ENCODE measurements at places on chromosomes 11 and 22.

- ATAC-seq = no peak
Observed at GRCh38 chr22:46052331-46052771, 75.4 kb upstream of the WNT7B start.

DNA sequence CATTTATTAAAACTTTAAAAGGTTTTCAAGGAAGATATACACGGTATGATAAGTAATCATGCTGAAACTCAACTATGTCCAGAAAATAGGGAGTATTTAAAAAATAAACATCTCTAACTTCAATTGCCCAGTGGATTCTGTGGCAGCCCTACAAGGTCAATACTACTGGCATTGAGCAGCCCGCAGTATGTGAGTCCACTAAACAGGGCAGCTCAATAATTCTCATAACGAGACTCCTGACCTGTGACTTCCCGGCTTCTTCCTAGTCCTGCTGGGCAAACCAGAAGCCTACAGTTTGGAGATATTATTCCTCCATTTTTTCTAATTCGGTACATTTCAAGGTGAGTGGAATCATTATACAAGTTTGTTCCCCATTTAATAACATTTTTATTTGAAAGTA is 580.5 kb upstream of the CCDC90B start:
- ATAC-seq = no peak

DNA sequence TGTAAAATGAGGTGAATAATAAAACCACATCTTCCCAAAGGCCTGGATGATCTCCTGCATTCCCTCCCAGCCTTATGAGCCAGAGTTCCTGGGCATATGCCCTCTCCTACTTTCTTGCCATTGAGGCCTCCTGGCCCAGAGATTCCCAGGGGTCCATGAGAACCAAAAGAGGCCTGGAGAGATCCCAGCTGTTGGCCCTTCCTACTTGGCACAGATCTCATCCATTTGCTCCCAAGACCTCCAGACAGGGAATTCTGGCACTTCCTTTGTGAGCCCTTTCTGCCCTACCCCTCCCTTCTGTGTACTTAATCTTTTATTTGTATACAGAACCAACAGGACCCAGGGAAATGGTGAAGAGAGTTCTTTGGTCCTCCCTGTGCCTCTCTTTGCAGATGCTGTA is 21.4 kb downstream of the POU2F3 start:
- ATAC-seq = no peak

DNA sequence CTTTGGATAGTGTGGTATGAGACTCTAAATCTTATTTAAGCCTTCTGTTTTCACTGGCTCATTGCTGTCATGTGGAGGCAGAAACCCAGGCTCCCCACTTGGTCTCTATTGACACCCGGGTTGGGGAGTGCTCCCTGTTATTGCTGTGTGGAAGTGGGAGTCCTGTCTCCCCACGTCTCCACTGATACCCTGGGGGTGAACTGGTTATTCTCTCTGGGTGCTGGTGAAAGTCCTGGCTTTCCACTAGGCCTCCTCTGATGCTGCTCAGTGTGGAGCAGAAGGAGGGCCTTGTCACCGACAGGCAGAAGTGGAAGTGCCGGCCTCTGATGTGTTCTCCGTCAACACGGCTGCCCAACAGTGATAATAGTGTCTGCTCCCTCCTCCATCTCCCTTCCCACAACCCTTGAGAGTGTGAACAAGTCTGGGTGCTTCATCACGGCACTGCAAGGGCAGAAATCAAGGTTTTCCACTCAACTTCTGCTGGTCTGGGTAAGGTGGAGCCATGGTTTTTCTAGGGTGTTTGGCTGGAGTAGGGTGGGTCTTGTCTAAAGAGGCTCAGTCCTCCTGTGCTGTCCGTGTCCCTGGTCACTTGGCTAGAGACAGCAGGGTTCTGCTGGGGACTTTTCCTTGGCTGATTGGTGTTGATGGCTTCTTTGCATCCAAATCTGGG is 240.7 kb upstream of the B3GAT1 start:
- no peak for ATAC-seq

DNA sequence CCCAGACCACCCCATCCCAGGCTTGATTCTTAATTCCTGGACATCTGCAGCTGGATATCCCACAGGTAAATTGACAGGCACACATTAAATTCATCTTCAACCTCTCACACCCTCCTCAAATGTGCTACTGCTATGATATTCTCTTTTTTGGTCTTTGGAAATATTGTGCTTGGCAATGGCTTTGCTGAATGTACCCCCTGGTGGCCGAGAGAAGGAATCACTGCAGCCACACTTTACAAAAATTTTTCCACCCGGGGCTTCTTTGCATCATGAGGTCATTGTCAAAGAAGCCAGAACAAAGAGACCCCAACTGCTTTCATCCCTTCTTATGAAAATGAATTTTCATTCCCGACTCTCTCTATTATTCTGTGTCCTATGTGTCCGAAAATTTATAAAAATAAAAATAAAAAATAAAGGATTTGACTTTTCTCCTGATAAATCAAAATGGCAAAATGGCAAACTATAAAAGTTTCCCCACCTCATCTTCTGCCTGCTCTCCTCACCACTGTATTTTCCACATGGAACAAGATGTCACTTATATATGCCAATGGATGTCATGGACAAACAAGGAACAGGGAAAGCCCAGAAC is 15.0 kb upstream of the CYB5R2 start:
- ATAC-seq = no peak

DNA sequence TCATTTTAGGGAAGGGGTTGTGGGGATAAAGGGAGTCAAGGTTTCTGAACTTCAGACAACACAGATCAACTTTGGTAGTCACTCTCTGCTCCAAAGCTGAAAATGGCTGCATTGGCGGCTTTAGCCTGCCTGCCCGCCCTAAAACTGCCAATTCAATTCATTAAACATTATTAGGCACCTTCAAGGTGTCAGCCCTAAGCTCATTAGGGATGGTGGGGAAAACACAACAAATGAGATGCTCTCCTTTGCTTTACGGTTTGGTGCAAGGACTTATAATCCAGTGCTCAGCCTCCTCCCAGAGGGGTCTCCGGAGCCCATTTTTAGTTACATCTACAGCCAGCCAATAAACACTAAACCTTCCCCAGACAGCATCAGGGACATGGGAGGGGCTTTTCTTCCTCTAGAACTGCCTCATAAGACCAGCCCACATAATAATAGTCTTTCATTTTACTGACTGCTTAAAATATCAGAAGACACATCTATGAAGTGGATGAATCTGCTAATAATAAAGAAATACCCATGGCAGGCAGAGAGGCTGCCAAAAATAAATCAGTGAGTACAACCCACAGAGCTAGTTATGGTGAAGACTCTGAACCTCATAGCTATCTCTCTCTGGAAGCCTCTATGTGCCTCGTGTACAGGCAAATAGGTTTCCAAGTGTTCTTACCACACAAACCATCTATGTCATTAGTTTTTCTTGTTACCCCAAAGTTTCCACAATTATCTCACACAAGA is 102.8 kb upstream of the NCAM1 start:
- no peak for ATAC-seq

DNA sequence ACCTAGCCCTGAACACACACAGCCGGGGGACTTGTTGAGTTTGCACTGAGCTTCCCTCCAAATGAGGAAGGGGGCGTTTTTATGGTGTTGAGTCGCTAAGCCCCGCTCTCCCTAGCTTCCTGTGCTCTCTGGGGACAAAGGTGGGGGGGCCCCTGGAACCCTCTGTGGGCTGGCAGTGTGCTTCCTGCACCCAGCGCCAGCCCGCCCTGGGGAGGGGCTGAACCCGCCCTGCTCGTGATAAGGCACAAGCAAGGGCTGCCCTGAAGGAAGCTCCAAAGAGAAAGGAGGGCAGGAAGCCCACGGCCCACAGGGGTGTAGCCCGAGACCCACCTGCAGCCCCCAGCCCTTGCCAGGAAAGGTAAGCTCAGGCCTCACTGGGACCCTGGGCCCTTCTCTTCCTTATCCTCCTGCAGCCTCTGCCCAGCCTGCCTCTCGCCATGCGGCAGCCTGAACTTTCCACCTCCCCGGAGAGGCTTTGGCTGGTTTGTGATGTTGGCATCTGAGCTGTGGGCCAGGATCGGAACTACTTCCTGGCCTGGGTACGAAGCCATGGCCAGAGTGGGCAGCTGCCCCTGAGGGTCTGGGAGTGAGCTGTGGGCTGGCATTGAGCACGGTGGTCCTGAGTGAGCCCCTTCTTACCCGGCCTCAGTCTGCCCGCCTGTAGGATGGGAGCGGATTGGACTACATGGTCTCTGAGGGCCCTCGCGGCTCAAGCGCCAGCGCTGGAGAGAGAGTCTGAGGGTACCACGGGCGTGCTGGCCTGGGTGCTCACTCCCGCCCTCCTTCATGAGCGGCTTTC is at the start of gene FERMT3:
FERMT3 (plus strand) TSS at position 265 of the 799 bp plus-strand sequence. CDS start 644 bp downstream, outside the sequence.
- peak; percentile 79 for ATAC-seq

- no peak for ATAC-seq
Observed at GRCh38 chr11:33147559-33147958, 13.7 kb downstream of the CSTF3 start.

DNA sequence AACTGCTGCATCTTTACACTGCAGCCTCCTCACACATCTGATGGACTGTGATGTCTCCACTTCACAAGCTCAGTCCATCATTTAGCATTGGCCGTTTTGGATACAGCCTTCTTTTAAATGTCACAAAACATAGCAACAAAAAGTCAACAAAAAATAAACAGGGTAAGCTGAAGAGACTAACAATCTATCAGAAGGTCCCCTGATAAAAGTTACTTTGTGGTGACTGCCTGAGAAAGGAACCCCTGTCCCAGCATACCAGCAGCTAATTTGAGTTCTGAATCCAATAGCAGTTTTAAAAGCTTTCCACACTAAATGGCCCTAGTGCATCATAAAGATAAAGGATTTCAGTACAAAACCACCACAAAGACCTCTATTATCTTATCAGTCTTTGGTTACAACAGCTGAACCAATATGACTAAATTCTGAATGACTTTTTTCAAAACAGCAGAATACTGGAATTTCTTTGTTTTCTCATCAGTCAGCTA is 162.4 kb downstream of the SOX6 start:
- ATAC-seq = no peak

DNA sequence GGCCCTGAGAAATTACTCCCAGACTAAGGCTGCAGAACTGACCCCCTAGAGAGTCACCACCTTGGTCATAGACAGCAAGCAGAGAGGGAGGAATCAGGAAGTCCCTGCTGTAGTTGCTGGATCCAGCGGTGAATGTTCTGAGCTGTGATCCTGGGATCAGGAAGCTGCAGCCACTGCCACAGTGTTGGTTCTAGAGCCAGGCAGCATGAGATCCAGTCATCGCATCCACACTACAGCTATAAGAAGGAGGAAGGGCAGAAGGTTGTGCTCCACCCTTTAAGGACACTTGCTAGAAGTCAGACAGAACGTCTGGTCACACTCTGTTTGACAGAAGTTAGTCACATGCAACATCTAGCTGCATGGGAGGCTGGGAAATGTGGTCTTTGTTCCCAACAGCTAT is 104.7 kb upstream of the OR4B1 start:
- no peak for ATAC-seq

GRCh38 chr11:6194065-6194581 is 4.9 kb upstream of the OR52W1 start:
- peak; percentile 35 for ATAC-seq

GRCh38 chr11:68026391-68027105 is 3.9 kb upstream of the NDUFS8 start:
- ATAC-seq = no peak

DNA sequence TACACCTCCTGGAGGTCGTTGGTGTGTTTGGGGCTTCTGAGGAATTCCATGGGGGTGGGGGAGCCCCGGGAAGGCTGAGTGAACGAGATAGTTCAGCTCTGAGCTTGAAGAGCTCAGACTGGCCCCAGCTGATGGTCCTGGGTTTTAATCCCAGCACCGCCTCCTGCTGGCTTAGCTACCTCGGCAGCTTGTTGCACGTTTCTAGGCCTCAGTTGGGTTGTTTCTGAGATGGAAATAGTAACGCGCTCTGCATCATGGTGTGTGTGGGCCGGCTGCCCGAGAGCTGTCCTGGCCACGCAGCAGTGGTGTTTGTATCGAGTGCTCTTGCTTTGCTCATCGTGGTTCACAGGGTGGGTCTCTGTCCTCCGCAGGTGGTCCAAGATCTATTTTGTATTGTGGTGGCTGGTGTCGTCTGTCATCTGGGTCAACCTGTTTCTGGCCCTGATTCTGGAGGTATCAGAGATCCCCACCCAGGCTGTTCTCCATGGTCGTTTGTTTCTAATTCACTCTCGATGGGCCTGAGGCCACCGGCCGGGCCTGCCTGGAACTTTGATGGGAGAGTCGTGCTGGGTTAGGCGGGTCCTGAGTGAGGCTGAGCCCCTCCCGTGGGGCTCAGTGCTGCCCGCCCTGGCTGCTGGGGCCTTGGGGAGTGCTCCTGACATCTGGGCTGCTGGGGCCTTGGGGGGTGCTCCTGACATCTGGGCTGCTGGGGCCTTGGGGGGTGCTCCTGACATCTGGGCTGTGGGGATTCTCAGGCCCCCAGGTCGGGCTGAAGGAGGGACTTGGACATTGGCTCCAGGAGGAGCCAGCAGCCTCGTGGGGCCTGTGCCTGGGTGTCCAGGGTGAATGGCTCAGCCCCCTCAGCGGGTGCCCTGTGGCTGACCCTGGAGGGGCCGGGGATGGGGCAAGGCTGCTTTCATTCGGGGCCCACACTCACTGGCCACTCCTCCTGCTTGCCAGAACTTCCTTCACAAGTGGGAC is 37.7 kb downstream of the TPCN2 start:
- peak; percentile 9 for ATAC-seq

DNA sequence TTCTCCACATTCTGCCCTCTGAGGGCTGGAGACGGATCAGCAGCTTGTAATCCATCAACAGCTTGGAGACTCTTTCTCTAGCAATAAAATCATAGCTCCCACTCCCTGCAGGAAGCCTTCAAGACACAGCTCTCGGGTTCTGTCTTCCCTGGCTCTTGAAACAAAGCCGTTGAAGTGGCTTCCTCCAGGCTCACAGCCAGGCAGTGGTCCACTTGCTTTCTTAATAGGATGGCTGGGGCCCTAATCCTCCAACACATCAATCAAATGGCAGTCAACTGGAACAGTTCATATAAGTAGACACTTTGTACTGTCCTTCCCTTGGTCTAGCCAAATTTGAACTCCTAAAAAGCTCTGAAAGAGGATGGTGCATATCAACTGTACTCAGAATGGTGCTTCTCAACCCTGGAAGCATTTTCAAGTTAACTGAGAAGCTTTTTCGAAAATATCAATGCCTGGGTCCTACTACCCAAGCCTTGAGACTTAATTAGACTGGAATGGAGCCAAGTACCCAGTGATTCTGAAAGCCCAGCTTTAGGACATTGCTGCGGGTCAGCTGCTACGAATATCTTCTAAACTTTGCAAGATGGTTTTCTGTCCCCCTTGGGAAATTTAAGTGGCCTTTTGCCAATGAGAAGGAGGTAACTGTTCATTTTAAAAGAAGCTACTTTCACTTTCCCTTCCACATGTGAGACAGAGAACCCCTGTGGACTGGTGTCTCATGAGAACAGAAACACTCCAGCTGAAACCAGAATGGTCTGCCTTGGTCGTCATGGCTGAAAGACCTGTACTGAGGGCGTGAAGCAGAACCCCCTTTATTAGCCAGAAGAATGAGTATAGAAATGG is 74.7 kb downstream of the SC5D start:
- peak; percentile 96 for ATAC-seq

- ATAC-seq = no peak
Observed at GRCh38 chr22:46002757-46003270, 25.9 kb upstream of the WNT7B start.

GRCh38 chr22:24981656-24982055 is 29.1 kb downstream of the KIAA1671 start:
- ATAC-seq = no peak

Data from stimulated activated memory B cell treated with anti-CD40 and anti-IgM and Interleukin-4, amounts not matched to agents 10 μg/mL and 1 μg/mL and 100 μg/mL, for 72 hours (primary cell).